Esophagus squamous epithelium (tissue), 5 donors: ENCODE measurements at places on chromosomes 6 and 20. TPM values are rescaled to one million over a fixed set of nuclear protein-coding genes. Genes with fewer than 3 reads are reported as not detected.

- no peaks in the 10 kb centered on the region for H3K4me1 ChIP-seq
- no peaks in the 10 kb centered on the region for H3K36me3 ChIP-seq
- H3K27me3 ChIP-seq, result no peaks in the 10 kb centered on the region
- no peak overlapping the region for H3K4me3 ChIP-seq
- no peak for DNase-seq
- no peak overlapping the region for H3K27ac ChIP-seq
Measured at GRCh38 chr6:6169141-6169540, 151.3 kb downstream of the F13A1 start.

DNA sequence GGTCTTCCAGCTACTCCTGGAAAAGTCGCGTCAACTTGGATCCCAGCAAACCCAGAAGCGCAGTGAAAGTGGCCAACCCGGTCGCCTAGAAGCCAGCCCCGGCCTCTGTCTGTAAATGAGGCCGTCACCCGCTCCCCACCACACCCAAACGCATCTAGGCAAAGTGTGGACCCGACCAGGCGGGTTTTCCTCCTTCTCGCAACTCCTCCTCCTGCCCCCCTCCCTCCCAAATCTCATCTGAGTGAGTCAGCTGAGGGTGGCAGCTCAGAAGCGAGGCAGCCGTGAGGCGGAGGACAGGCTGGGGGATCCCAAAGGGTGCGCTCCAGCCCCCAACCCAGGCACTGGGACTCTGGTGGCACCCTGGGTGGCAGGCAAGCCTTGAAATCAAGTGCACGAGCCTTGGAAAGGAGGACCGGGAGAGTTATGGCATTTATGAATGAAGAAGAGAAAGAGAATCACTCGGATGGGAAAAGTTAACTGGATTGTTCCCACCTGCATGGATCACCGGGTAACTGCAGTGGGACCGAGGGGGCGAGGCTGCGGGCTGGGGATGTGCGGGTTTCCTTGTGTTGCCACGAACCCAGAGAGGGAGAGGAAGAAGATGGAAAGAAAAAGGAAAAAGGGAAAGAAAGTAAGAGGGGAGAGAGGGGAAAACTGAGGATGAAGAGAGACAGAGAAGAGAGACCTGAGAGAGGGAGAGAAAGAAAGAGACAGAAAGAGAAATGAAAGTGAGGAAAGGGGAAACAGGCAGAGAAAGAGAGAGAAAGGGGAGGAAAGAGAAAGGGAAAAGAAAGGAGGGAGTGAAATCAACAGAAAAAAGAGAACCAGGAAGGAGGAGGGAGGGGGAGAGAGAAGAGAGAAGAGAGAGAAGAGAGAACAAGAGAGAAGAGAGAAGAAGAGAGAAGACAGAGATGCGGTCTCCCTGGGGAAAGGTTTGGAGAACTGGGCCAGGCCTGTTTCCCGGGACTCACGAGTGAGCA, at the start of gene APCDD1L:
Gene APCDD1L (minus strand): TSS at position 167 of the 980 bp plus-strand sequence. CDS start 692 bp downstream, outside the sequence.
- H3K4me3 ChIP-seq, result peak within 1 kb of the TSS; percentile 51
- DNase-seq, result no peak
- H3K4me1 ChIP-seq, result peaks cover 6% of the 10 kb centered on the region
- H3K36me3 ChIP-seq, result no peaks in the 10 kb centered on the region

DNA sequence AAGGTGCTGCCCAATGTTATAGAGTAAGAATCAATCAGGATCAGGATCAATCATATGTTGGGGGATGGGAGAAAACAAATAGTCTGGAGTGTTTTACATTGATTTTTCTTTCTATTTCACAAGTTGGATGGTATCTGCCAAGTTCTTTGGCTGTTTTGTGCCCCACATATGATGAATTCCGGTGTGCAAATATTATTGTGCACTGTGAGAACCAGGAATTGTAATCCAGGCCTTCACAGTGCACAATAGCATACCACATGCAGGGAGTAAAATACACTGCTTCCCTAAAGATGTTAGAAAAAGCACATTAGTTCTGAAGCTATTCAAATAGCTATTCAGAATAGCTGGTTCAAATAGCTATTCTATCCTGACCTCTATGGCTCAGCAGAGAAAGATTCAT, 133.7 kb downstream of the LCA5 start:
- no peak for DNase-seq
- no peaks in the 10 kb centered on the region for H3K36me3 ChIP-seq
- H3K27ac ChIP-seq, result no peak overlapping the region
- no peaks in the 10 kb centered on the region for H3K27me3 ChIP-seq

- no peak overlapping the region for H3K27ac ChIP-seq
- no peak for DNase-seq
- no peaks in the 10 kb centered on the region for H3K4me1 ChIP-seq
- H3K4me3 ChIP-seq, result no peak overlapping the region
- H3K36me3 ChIP-seq, result no peaks in the 10 kb centered on the region
Measured at GRCh38 chr6:136975089-136975715, 53.1 kb downstream of the SLC35D3 start.

The SNAP91 gene
- not detected for total RNA-seq

- peaks cover 33% of the 10 kb centered on the region for H3K4me1 ChIP-seq
- H3K27me3 ChIP-seq, result no peaks in the 10 kb centered on the region
- no peaks in the 10 kb centered on the region for H3K36me3 ChIP-seq
- DNase-seq, result no peak
Measured at GRCh38 chr6:125835221-125835744, 44.5 kb downstream of the NCOA7 start.

The GNMT gene
- 0.76 TPM for total RNA-seq

The ZKSCAN8 gene
- total RNA-seq, result 4.8 TPM

DNA sequence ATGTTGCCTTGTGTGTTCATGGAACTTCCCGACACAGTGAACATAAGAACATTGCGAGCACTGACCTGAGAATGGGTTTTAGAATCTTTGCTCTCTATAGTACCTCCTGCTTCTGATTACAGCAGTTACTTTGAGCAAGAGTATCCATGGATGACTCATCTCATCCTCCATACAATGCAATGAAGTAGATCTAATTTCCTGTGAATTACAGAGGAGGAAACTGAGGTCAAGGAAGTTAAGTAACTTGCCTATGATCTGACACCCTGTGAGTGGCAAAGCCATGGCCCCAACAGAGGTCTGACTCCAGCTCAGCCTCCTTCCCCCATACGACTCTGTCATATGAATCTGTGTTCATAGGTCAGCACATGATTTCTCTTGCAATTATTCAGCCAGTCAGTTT, 518.1 kb downstream of the TFAP2A start:
- no peak overlapping the region for H3K4me3 ChIP-seq
- H3K4me1 ChIP-seq, result no peaks in the 10 kb centered on the region
- H3K27ac ChIP-seq, result no peak overlapping the region
- H3K27me3 ChIP-seq, result no peaks in the 10 kb centered on the region

The DDO gene
- total RNA-seq, result 0.79 TPM

DNA sequence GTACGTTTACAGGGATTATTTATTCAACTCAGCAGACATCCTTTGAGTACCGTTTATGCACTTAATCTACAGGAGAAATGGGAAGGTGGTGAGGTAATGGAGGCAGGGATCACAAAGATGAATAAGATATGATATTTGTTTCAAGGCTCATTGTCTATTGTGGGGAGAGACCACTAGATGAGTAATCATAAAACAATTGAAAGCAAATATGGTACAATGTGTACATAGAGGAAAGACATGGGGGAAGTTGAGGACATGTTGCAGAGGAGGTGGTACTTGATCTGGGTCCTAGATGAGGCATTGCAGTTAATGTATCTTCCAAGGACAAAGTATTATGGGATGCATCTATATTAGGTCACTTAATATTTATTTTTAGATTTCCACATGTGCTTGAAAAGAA, 13.7 kb upstream of the CDC5L start:
- H3K4me3 ChIP-seq, result no peak overlapping the region
- DNase-seq, result no peak
- no peaks in the 10 kb centered on the region for H3K36me3 ChIP-seq
- H3K27me3 ChIP-seq, result no peaks in the 10 kb centered on the region
- H3K4me1 ChIP-seq, result no peaks in the 10 kb centered on the region

The RAET1E gene
- 63.7 TPM for total RNA-seq

The CLIC5 gene
- 1.1 TPM for total RNA-seq
